ENCODE measurements at places on chromosomes 5 and 9.

- no peak for DNase-seq
Measured at GRCh38 chr5:61320860-61321259, 11.2 kb upstream of the ZSWIM6 start.

- no peak for DNase-seq
Measured at GRCh38 chr5:161176221-161176620, 324.2 kb upstream of the ATP10B start.

GRCh38 chr5:13629218-13629617 lies 315.3 kb downstream of the DNAH5 start:
- no peak for DNase-seq

GRCh38 chr5:18270635-18271338 lies 636.5 kb downstream of the TAF11L14 start:
- DNase-seq, result no peak

DNA sequence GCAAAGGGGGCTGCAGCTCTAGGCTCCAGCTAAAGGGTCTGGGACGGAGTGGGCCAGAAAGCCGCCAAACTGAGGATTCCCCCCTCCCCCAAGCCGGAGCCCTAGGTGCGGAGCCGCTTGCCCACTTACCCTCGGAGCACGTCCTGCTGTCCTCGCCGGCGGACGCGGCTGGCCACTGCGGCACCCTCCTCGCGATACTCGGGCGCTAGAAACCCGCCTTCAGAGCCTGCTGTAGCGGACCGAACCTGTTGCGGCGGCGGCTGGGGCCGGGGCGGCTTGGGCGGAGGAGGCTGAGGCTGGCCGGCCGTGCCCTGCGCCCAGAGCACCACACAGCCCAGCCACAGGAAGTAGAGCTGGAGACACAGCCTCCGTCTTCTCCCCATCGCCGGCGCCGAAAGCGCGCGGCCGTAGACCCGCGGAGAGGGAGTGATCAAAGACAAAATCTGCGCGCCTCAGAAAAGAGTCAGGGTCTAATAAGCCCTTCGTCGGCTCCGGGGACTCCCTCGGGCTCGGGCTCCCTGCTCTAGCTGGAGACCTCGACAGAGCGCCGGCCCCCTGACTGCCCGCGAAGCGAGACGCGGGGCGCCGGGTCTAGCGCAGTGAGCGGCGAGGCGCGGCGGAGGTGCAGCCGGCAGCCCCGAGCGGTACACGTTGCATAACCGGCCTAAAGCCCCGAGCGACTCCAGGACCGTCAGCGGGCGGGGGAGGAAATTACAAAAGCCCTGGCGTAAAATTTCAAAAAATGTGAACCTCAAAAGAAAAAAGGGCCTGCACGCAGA lies 635 bp downstream of the FBN2 start:
- no peak for DNase-seq

- DNase-seq, result no peak
Measured at GRCh38 chr5:94361832-94362796, 256.3 kb downstream of the KIAA0825 start.

DNA sequence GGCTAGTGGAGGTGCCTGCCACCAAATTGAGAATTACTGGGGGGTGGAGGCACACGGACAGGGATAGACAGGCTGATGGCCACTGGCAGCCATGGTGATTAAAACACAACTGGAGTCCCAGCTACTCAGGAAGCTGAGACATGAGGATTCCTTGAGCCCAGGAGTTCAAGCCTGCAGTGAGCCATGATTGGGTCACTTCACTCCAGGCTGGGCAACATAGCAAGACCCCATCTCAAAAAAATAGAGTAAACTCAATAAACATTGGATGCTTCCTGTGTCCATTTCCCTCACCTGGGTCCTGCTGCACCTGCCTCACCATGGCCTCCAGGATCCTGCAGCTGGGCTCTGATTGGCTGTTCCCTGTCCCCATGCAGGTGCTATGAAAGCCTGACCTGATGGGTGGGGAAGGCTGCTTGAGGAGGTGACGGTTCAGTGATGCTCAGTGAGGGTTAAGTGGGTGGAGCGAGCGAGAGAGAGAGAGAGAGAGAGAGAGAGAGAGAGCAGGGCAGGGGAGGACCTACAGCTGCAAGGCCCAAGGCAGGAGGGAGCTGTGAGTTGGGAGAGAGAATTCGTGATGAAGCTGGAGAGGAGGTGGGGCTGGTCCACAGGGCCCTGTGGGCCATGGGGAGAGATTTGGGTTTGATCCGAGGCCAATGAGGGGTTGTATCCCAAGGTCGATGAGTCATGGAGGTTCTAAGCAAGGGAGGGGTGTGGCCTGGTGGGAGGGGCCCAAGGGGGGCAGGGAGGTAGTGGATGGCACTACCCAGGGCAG lies 36.7 kb upstream of the FUBP3 start:
- DNase-seq, result no peak

- peak; percentile 61 for DNase-seq
Measured at GRCh38 chr9:33164138-33164809, 2.9 kb downstream of the B4GALT1 start.

- peak; percentile 41 for DNase-seq
Measured at GRCh38 chr9:92970467-92970923, 23.2 kb downstream of the FGD3 start.

- peak; percentile 35 for DNase-seq
Measured at GRCh38 chr5:59367791-59368394, 525.6 kb downstream of the PDE4D start.

GRCh38 chr9:110316261-110317075 lies 21.2 kb downstream of the TXNDC8 start:
- no peak for DNase-seq

- no peak for DNase-seq
Measured at GRCh38 chr5:112024221-112024620, 267.2 kb upstream of the NREP start.

DNA sequence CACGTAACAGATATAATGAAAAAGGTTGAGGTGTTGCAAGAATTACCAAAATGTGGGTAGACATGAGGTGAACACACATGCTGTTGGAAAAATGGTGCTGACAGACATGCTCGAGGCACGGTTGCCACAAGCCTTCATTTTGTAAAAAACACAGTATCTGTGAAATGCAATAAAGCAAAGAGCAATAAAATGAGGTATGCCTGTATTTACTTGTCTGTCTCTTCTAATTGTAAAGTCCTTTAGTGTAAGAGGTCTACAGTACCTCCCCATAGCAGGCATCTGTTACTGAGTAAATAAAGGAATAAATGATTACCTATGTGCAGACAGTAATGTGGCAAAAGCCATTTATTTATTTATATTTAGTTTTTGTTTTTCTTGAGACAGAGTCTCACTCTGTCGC lies 3.0 kb upstream of the CAST start:
- no peak for DNase-seq

DNA sequence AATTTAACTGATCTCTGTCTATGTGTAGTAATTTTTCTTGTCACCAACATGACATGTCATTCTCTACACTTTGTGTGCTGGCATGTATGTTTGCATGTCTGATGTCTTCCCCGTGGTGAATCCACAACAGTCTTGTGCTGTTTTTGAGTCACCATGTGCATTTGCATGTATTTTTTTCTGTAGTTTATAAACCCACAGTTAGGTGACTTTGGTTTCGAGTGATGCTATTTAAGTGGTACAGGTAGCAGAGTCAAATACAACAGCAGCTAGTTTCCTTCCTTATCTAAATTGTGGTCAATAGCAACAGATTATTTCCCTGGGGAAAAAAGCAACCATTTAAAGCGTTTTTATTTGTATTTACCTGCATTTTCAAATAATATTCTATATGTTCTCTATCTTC lies 89.9 kb upstream of the FSD1L start:
- DNase-seq, result no peak

DNA sequence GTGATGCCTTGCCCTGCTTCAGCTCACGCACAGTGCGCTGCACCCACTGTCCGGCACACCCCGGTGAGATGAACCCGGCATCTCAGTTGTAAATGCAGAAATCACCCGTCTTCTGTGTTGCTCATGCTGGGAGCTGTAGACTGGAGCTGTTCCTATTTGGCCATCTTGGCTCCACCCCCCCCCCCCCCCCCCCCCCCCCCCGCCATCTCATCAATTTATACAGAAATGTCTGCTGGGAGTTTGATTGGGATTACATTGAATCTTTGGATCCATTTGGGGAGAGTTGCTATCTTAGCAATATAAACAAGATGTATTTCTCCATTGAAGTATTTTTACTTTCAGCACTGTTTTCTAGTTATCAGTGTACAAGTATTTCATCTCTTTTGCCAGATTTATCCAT lies 55.2 kb downstream of the RIC1 start:
- DNase-seq, result no peak

DNA sequence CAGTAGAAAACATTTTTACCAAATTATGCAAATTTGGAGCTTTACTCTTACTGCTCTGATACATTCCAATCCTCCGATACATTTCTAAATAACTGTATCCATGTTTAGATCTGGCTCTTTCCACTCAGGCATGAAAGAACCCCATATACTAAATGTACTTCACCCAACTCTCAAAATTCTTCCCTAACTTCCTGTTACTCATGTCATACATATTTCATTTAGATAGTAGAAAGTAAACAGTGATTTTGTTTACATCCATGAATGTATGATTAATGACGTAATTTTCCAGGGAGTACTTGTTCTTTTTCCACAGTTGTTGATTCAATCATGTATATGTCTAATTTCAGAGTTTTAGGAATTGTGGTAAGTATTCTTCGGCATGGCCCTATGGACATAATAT lies 1426.5 kb upstream of the C9orf72 start:
- DNase-seq, result no peak

DNA sequence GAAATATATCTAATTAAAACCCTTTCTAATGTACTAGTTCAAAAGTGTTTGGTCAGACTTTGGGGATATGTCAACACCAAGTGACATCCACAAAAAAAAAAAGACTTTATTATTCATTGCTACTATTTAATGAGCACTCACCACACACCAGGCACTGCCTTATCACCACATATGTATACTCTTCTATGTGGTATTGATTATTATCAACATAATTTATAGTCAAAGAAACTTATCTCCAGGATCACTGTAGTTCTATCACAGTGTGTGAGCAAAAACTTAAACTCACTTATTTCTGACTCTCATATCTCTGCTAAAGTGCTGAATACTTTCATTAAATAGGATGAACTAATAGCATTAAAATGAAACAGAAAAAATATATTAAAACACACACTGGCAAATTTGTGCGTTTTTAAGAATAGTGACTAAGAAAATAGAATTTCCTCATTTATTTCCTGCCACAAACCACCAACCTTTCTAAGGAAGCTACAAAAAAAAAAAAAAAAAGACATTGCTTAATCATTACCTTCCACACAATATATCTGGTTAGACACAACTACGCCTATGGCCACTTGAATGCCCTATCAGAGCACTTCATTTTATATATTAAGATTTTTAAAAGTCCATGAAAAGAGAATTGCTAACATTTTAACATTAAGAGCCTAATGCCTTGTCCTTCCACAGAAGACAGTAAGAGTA lies 12.8 kb downstream of the SLCO4C1 start:
- no peak for DNase-seq

DNA sequence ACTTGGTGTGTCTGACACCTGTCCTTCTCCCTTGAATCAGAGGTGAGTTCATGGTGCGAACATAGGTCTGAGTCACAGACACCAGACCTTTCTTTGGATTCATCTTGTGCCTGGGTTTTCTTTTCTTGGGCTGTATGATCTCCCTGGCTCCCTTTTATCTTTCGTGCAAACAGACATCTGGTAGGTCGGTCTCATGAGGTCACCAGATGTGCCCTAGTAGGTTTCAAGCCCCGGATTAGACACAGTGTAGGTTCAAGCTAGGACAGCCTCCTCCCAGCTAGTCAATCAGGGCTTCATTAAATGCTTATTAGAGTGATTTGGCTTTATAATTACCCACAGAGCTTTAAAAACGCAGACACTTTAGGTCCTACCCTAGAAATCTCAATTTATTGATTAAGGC lies 106.0 kb upstream of the MYO10 start:
- no peak for DNase-seq

DNA sequence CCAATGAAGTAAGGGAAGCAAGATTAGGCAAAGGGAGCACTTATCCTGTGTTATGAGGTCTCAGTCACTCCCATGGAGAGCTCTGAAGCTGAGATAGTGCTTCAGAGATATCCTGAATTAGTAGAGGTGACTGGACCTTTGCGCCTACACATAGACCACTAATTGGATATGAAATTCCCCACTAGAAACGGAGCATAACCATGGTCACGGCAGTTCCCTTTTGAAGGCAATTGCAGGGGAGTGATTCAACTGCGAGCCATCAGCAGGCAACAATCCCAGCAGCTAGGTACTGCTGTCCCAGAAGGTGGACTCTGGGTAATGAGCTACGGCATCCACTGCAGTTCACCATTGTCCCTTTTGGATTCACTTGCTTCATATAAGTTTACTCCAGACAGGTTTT lies 267.7 kb upstream of the RASA1 start:
- no peak for DNase-seq

DNA sequence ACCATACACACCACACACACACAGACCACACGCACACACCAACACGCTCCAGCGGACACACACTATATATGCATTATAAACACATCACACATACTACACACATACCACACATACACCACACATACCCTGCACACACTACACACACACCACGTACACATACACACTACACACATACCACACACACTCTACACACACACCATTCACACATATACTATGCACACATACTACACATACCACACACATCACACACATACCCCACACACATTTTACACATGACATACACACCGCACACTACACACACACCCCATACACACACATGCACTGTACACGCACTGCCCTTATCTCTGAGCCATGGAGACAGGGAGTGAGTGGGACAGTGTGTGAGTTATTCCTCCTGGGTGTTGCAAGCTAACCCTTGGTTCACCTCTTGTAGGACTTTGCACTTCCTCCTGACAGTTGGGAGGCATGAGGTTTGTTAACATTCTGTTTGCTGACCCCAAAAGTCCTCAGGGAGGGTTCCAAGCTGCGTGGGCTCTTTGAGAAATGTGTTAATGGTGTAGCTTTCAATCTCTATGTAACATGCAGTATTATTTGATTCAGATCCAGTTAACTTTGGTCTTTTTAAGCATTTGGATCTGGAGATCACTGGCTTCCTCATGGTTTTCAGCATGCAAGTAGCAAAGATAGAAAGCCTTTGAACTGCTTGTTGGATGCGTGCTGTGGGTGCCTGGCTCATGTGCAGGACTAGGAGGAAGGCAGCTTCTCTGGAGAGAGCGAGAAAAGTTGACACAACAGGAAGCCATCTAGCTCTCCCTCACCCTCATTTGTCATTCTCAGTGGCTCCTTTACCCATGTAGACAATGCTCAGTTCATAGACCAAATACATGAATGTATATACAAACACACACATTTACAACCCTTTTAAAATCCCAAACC lies 13.7 kb downstream of the IL31RA start:
- DNase-seq, result no peak

- DNase-seq, result no peak
Measured at GRCh38 chr9:13444245-13445102, 165.0 kb upstream of the MPDZ start.

Measured in CD4-positive, alpha-beta T cell treated with Interleukin-2 at 100 ng/mL for 4 hours (primary cell).